MCF 10A (cell line): ENCODE measurements at places on chromosomes 11 and 22. TPM values are rescaled to one million over a fixed set of nuclear protein-coding genes. Genes with fewer than 3 reads are reported as not detected.

Gene ANO5
- not detected in 2 replicates for total RNA-seq

GRCh38 chr11:125272821-125273220 lies 108.3 kb downstream of the PKNOX2 start:
- no peak overlapping the region for H3K4me3 ChIP-seq
- no peaks in the 10 kb centered on the region for H3K4me1 ChIP-seq
- H3K27me3 ChIP-seq: no peaks in the 10 kb centered on the region
- no peak overlapping the region for H3K27ac ChIP-seq

- H3K4me3 ChIP-seq: no peak overlapping the region
- no peaks in the 10 kb centered on the region for H3K27me3 ChIP-seq
- H3K27ac ChIP-seq: peak overlapping the region; percentile 41
- DNase-seq: no peak
- H3K4me1 ChIP-seq: peaks cover 6% of the 10 kb centered on the region
Observed at GRCh38 chr11:34086554-34087283, 18.7 kb upstream of the NAT10 start.

DNA sequence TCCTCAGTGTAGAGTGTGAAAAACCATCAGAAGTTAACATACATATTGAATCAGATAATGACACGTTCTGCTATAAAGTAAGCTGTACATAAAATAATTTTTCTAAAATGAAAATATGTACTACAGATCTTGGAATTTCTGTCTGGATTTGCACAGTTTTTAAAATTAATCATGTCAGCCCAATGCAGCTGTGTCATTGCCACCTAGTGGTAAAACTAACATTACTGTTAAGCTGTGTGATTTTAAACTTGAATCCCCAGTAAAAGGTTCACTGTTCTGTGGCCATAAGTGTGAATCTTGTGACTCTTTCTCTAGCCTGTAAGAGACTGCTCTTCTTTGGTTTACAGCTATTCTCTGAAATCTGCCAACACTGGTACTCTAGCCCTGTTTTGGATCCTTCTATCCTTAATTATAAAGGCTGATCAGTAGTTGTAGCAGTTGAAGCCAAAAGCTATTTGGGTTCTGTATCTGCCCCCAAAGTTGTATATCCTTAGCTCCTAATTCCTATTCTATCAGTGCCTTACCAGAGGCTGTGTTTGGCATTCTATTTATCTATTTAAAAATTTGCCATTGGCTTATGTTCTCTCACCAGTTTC lies 4.0 kb downstream of the JRKL start:
- H3K4me3 ChIP-seq: no peak overlapping the region
- DNase-seq: peak; percentile 53
- no peaks in the 10 kb centered on the region for H3K27me3 ChIP-seq
- peaks cover 5% of the 10 kb centered on the region for H3K4me1 ChIP-seq
- H3K27ac ChIP-seq: no peak overlapping the region

Gene ART1
- not detected in 2 replicates for total RNA-seq

DNA sequence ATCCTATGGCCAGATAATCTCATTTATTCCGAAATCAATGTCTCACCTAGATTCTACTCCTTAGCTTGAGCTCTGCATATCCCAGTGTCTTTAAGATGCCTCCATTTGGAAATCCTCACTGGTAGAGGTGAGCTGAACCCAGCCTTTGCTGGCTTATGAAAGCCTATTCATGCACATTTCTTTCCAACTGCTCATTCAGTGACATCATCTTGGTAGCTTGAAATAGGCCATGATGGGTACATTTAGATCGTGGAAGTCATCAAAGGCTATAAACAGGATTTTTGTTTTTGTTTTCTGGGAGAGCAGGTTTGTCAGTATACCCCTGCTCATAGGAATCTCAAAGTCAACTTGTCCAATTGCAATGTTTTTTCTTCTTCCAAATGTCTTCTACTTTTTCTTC lies 6.0 kb downstream of the NXPE1 start:
- no peaks in the 10 kb centered on the region for H3K4me1 ChIP-seq
- H3K27me3 ChIP-seq: no peaks in the 10 kb centered on the region
- H3K4me3 ChIP-seq: no peak overlapping the region
- no peaks in the 10 kb centered on the region for H3K36me3 ChIP-seq
- H3K27ac ChIP-seq: no peak overlapping the region
- DNase-seq: no peak

Gene TMEM258
- total RNA-seq: 184 and 300 TPM in 2 replicates
